ENCODE measurements at places on chromosomes 11 and 22. TPM values are rescaled to one million over a fixed set of nuclear protein-coding genes. Genes with fewer than 3 reads are reported as not detected.

PARVG gene
- 55.5 TPM for total RNA-seq

LDHAL6A gene
- not detected for total RNA-seq

GGTLC3 gene
- total RNA-seq, result not detected

DNA sequence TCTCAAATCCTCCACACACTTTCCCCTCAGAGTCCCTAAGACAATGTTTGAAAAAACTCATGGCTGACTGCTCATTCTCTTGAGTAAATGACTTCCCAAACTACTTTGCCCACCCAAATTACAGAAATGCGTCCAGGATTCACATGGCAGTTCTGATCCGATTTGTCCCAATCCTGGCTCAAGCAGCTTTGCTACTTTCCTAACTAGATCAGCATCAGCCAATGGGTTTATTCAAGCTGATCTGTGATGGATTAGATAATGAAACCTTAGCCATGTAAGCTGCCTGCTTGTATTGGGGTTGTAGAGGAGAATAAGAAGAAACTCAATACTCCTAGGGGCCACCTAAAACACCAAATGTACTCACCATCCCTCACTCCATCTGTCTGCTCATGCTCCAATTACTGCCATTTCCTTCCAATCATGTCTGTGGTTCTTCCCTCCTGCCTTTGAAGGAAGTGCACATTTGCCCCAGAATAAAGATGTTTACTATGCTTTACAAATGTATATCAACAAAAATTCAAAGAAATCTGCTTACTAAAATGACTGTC lies 6.9 kb downstream of the RBFOX2 start:
- DNase-seq, result no peak

DNA sequence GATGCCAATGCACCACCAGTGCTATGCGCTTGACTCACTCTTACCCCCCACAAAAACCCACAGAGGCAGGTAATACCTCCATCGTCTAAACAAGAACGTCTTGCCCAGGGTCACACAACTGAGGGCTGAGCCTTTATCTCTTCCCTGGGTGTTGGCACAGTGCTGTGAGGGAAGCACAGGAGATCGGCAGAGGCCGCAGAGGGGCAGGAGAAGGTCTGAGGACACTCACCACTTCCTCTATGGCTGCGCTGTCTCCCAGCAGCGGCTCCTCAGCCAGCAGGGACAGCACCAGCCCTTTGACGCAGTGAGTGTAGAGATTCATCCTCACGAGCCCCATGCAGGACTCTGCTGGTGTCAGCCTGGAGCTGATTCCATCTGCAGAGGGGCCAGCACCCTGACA lies 19.9 kb downstream of the HPS4 start:
- no peak for DNase-seq

- no peak for DNase-seq
These were observed 580.6 kb upstream of the ANO5 start for GRCh38 chr11:21612326-21612725.

DNA sequence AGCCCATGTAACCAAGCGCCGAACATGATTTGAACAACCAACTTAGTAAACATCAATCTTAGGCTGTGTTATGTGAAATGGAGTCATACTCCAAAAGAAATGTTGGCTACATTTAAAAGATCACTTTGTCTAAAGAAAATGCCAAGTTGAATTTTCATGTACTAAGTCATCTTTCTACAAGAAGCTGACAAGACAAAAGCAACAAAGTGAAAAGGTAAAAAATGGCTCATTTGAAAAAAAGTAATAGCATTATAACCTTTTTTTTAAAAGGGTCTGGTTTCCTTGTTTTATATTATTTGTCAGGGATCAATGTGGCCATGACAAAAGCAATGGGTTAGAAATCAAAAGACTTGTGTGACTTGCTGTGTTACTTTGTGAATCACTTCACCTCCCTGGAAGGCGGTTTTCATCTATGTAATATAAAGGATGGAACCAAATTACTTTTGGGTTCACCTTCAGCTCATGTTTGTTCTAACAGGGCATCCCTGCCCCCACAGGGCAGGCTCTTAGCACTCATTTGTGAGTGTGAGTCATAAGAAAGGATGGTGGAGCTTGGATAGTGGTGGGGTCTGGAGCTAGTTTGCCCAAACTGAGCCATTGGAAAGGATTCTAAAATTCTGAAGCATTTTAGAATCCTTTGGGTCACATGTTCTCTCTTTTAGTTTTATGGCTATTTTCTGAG lies 131.9 kb upstream of the MTMR2 start:
- no peak for DNase-seq

- DNase-seq, result peak; percentile 58
These were observed 93.6 kb upstream of the CD44 start for GRCh38 chr11:35045236-35045820.

- no peak for DNase-seq
These were observed 19.6 kb downstream of the ELP4 start for GRCh38 chr11:31529189-31529588.

- DNase-seq, result no peak
These were observed 850.8 kb upstream of the CCDC90B start for GRCh38 chr11:84136926-84137325.

DNA sequence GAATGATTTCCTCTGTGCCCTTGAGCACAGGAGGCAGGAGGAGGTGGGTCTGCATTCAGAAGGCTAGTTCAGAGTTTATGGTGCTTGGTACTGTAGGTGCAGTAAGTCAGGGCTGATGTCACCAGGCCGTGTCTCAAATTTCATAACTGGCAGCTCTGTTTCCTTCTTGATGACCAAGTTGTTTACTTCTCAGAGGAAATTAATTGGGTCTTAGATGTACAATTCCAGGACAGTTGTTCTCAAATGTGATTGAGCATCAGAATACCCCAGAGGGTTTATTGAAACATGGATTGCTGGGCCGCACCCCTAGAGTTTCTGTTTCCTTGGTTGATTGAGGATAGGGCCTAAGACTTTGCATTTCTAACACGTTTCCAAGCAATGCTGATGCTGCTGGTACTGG lies 6.2 kb downstream of the AMOTL1 start:
- no peak for DNase-seq

Measured in activated naive CD4-positive, alpha-beta T cell treated with anti-CD3 and anti-CD28 coated beads, Interleukin-2, amount 50 U/mL, for 72 hours (primary cell).